ENCODE measurements at places on chromosomes 13 and 19.
A peak's percentile ranks its signal among the peaks of the same experiment; 100 is the strongest.

DNA sequence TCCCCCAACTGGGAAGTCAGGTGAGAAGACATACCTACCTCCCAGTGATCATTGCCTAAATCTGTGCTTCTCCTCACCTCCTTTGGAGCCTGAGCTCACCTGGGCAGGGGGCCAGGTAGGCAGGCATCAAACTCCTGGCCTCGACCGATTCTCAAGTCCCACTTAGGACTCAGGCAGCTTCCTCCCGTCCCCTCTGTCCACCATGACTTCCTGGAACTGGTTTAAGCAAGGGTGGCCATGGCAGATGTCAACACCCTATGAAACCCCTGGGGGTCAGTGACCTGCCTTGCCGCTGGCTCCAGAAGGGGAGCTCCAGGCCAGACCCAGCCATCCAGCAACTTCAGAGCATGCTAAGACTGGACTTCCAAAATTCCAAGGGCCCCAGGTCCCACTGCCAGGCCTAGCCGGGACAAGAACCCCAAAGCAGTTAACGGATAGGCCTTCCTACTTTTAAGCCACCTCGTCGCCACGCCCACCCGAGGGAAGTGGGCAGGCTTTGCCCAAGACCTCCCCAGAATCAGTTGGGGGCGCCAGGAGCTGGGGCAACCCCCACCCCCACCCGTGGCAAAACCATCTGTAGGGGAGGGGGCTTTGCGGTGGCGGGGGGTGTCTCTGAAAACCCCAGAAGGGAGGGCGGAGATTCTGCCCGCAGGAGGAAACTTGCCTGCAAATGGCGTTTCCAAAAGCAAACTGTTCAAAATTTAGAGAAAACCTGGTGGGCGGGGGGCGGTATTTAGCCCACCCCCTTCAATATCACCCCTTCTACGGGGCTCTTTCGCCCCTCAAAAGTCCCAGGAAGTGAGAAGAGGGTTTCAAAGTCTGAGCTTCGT, 657 bp downstream of the PLIN3 start:
- DNase-seq, result peak; percentile 38

DNA sequence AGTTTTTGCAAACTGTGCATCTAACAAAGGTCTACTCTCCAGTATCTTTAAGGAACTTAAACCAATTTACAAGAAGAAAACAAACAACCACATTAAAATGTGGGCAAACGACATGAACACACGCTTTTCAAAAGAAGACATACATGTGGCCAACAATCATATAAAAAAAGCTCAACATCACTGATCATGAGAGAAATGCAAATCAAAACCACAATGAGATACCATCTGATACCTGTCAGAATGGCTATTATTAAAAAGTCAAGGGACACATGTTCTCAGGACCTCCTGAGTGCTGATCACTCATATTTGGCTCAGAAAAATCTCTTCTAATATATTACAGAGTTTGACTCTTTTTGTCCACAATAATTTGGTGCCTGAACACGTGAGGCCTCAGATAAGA, 14.2 kb upstream of the LILRB1 start:
- no peak for DNase-seq

GRCh38 chr19:16702123-16702522, 17.5 kb upstream of the NWD1 start:
- DNase-seq, result no peak

DNA sequence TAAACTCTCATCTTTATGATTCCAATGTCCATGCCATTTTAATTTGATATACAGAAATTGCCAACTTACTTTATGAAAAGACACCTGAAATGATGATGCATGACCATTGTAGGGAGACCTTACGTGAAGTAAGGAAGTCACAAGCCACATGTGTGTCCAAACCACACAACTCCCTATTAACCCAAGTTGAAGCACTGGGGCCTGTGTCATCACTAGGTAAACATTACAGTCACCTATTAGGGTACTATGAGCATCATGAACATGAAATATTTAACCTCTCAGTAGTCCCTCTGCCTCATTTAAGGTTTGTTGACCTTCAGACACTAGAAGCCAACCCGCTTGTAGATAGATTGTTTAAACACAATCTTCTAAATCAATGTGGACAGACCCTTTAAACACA, 576.9 kb downstream of the IRS2 start:
- no peak for DNase-seq
